A375 (cell line): ENCODE measurements at places on chromosomes 5 and 9. TPM values are rescaled to one million over a fixed set of nuclear protein-coding genes. Genes with fewer than 3 reads are reported as not detected.

CENPH gene
- 79.0 and 80.6 TPM in 2 replicates for total RNA-seq

LCP2 gene
- 0.05 and 1.1 TPM in 2 replicates for total RNA-seq

DBH gene
- total RNA-seq = not detected in 2 replicates

ARHGEF39 gene
- 5.9 and 6.6 TPM in 2 replicates for total RNA-seq

TTLL11 gene
- 2.9 and 5.2 TPM in 2 replicates for total RNA-seq
